ENCODE measurements at places on chromosomes 1 and 21. TPM values are rescaled to one million over a fixed set of nuclear protein-coding genes. Genes with fewer than 3 reads are reported as not detected.

Gene HPCAL4
- polyA plus RNA-seq, result 0.89 TPM

DNA sequence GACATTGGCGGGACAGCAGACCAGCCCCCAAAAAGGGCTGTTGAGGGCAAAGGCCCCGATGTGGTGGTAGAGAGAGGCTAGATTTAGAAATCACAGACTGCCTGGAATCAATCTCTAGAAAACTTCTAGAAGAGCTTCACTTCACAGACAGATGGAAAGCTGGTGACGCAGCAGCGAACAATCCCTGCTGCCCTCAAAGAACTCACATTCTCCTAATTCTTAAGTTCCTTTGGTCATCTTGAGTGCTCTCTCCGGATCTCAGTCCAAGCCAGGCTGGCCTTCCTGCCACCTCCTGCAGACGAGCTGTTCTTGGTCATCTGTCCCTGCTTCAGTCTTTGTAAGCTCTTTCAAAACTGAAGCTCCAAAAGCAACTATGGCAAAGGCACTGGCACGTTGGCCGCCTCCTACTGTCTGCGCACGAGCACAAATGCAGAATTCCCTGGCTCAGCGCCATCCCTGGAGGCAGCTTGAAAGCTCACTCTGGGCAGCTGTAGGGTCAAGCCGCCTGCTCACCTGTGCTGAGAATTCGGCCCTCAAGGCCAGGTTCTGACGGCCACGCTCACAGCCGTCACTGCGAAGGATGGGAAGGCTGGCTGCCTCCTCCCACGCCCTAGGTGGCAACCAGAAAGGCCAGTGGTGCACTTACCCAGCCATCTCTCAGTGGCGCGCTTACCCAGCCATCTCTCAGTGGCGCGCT is 110.6 kb downstream of the NPHP4 start:
- no peak for DNase-seq

Gene FOXO6
- polyA plus RNA-seq, result 2.2 TPM

Gene AVPR1B
- 0.47 TPM for polyA plus RNA-seq

Gene SELENBP1
- 104 TPM for polyA plus RNA-seq

Gene MAGI3
- 26.9 TPM for polyA plus RNA-seq

DNA sequence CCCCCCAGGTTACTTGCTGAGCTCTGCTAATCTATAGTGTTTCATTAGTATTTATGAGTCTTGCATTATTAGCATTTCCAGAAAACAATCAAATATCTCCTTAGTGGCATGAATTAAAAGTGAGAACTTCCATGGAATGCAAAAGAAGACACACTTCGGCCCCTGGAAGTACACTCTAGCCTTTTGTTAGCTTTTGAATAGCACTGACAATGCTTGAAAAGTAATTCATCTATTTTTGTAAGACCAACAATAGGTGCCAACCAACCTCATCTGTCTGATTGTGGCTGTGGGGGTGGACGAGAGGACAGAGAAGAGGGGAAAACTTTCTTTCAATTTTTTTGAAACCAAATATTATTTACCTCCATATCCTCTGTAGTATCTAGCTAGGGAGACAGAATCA is 27.8 kb downstream of the KIAA0040 start:
- DNase-seq, result no peak

Gene TCHHL1
- polyA plus RNA-seq, result not detected

Gene LRP8
- polyA plus RNA-seq, result 6.6 TPM

Gene CADM3
- 11.4 TPM for polyA plus RNA-seq

Gene APCS
- polyA plus RNA-seq, result not detected

Gene ESRRG
- polyA plus RNA-seq, result 1.9 TPM

- DNase-seq, result no peak
Observed at GRCh38 chr1:157040802-157041201, 4.7 kb downstream of the ARHGEF11 start.

Gene OLIG2
- not detected for polyA plus RNA-seq

DNA sequence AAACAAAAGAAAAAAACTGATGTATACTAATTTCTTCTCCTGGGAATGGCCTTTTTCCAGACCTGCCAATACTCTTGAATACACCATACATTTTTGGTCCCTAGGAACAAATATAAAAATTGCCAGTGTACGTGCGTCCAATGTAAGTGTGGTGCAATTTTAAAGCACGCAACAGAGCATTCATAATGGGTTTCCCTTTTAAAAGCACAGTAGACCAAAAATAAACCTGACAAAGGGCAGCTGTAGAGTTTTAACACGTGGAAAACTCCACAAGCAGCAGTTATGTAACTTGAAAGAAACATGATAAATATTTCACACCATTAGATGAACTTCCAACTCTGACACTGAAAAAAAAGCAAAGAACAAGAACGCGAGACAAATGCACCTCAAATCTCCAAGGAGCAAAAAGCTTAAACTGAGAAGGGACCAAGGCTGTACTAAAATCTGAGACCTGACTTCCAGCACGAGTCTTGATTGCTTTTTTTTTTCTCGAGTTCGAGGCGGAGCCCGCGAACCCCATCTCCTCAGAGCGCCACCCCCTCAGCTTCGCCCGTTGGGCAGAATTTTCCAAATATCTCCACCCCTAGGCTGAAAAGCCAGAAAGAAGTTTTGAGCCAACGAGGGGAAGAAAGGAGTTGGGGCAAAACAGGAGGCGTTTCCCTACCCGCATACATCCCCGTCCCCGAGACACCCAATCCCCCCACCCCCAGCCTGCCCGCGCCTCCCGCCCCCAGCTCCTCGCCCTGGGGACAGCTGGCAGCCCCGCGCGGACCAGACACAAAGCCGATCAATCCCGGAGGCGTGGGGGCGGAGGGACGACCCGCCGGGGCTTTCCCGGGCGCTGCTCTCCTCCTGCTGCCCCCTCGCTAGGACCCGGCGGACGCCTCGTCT is at the start of gene JAM2:
JAM2 (plus strand) TSS at position 599 of the 891 bp plus-strand sequence. CDS start 564 bp downstream, outside the sequence.
- DNase-seq, result peak; percentile 22

GRCh38 chr21:28908351-28908750 is 84.3 kb downstream of the LTN1 start:
- no peak for DNase-seq

- DNase-seq, result no peak
Observed at GRCh38 chr1:225253784-225254183, 174.1 kb downstream of the LBR start.

- DNase-seq, result no peak
Observed at GRCh38 chr1:147223740-147224615, 1.2 kb downstream of the FMO5 start.

GRCh38 chr21:15383588-15383987 is 318.8 kb upstream of the NRIP1 start:
- DNase-seq, result no peak

GRCh38 chr1:66041654-66042053 is 249.0 kb downstream of the PDE4B start:
- no peak for DNase-seq

Gene CD34
- 126 TPM for polyA plus RNA-seq

Gene PIK3R3
- polyA plus RNA-seq, result 38.3 TPM

DNA sequence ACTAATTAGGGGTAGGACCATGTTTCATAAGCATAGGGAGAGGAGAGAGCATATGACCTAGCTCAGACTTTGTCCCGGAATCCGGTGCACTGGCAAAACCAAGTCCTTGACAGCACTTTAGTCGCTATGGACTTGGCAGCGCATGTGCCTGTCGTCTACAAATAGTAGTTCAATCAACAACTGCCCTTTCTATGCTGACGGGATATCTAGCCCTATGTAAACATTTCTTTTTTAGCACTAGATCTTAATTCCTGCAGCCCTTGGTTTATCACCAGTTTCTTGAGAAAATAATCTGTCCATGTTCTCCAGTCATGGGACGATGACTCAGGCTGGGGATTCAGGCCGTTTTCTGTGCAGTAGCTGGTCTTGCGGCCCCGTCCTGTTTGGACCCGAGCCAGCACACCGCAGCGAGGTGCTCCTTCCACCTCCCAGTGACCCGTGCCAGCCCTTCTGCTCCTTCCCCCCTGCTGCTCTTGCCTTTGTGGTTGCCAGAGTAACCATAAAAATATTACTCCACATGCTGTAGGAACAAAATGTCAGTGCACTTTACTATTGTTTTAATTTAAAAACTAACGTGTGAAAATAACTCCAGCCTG is 8.6 kb upstream of the MT1HL1 start:
- no peak for DNase-seq

- DNase-seq, result no peak
Observed at GRCh38 chr1:151143986-151144385, 2.4 kb downstream of the SEMA6C start.

DNA sequence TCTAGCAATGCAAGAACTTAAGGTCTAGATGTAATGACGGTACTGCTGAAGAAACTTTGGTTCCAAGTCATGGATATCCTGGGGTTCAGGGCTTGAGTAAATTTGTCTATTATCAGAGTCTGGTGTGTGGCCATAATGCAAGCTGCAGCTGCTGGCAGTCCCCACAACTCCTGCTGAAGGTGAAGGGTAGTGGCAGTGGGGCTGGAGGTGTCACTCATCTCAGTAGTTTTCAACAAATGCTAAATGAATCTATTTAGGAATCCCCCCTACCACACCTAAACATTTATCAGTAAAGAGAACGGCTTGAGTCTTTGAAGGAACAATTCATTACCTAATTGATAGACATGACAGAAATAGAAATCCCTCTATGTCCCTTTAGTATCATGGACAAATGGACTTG is 99.2 kb upstream of the GNG4 start:
- DNase-seq, result no peak

DNA sequence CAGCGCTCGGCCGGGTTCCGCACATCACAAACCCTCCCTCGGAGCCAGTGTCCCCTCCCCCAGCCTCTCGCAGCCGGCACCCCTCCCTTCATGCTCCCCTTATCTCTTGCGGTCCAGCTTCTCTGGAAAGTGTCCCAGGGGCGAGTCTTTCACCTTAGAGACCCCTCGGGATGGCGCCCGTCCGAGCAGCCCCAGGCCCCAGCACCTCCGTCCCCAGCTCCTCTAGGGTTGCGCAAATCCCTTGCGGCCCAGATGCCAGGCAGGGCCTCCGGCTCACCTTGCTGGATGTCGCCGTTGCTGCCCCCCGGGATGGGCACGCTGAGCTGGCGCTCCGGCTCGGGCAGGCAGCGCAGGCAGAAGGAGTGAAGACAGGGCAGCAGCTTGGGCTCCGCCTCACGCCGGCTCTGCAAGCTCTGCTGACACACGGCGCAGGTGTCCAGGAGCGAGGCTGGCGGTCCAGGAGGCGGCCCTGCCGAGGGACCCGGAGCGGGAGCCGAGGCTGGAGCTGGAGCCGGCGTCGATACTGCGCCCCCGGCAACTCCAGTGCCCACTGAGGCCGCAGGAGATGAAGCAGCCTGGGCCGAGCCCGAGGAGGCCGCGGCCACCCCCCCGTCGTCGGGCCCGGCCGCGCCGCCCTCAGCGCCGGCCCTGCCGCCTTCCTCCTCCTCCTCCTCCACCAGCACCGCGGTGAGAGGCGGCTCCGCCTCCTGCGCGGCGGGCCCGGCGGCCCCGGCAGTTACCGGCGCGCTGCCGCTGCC is 550 bp downstream of the TRIM33 start:
- DNase-seq, result peak; percentile 25

- no peak for DNase-seq
Observed at GRCh38 chr1:73910466-73910865, 287.5 kb downstream of the LRRIQ3 start.

DNA sequence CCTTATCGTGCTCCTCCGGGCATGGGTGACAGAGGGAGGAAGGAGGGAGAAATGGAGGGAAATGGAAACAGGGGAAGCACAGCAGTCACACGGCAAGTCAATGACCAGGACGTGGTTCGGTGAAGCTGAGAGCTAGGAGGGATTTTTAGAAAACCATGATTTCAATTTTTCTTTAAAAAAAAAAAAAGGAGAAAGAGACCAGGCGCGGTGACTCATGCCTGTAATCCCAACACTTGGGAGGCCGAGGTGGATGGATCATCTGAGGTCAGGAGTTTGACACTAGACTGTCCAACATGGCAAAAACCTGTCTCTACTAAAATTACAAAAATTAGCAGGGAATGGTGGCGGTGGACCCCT is 776 bp upstream of the TNFRSF9 start:
- DNase-seq, result no peak

Gene CLDN17
- polyA plus RNA-seq, result not detected

DNA sequence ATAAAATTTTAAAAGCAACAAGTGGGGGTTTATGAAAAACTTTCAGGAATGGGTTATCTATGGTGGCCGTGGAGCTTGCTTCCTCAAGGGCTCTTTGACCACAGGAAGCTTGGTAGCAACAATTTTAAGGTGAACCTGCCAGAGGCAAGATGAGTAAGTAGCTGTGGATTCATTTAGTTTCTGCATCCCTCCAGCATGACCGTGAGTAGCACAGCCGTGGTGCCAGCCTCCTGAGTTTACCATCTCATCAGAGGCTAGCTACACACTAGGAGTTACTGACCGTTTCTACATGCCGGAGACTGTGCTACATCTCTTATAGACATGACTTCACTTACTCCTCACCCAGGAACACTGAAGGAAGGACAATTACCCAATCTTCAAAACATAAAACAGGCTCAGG is 30.1 kb upstream of the PLEKHG5 start:
- DNase-seq, result no peak
